ENCODE measurements at places on chromosomes 5 and 9.

DNA sequence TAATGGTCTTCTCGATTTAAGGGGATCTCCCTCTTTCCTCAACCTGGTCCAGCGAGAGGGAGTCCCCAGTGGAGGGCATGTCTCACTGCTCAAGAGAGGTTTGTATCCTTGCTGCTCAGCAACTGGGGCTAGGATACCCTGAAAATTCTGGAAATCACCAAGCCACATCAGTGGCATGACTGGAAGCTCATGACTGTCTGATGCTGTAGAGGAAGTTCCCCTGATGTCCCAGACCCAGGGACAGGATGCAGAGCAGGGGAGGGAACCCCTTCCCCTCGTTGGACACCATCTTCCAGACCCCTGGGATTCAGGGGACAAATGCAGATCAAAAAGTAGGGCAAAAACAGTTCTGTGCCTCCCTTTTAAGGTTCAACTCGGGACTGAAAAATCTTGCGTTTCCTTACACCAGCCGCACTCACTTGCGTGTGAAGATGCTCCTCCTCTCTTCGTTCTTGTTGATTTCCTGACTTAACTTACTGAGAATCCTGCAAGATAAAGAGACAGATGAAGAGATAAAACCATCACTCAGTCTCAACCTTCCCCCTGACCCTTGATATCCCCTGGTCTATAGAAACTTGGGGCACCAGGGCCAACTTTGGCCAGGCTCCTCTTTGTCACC lies 22.1 kb downstream of the LCP2 start:
- DNase-seq = no peak

DNA sequence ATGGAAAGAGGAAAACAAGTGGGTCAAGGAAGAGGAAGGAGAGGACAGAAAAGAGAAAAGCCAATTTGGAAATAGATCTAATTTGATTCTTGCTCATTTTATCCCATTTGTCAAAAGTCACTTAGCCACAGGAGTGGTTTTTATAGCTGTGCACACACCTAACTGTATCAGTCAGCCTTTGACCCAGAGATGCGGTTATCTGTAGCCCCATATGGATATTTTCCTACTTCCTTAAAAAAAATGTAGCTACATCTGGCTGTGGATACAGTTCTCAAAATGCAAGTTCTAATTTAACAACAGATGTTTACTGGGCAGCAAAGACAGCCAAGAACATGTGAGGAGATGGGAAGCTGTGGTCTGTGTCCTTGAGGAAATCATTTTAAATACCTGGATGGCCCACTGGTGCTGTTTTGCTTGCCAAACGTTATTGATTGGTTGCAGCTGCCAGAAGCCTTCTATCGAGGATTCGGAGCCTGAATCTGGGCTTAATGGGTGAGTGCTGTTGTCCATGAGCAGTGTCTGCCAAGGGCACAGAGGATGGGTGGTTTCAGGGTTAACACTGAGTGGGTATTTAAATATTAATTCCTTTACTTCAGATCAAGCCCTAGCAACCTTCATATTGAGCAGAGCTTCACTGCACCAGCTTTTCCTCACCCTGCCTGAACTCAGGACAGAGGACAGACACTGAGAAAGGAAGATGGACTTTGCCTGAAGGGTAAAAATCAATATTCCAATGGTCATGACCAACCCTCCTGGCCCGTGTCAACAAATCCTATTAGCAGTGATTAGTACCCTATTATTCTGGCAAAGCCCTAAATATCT lies 92.2 kb downstream of the APBA1 start:
- DNase-seq = no peak

DNA sequence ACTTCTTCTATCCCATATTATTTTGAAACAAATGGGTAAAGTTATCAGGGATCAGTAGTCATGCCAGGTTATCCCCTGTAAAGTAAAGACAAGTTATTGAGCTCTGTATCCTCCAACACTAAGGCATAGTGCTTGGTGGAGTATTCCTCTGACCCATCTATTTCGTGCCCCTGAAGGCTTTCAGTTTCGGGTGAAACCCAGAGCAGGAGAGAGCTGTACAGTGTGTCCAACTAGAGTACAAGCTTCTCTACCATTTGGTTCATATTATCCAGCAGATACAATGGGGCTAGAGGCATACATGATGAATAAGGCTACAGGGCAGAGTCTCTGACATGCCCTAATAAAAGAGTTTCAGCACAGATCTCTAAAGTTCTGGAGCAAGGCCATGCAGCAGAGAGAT lies 3.2 kb upstream of the SLC22A4 start:
- DNase-seq = no peak

GRCh38 chr5:9782826-9783560 lies 152.8 kb upstream of the TAS2R1 start:
- no peak for DNase-seq

DNA sequence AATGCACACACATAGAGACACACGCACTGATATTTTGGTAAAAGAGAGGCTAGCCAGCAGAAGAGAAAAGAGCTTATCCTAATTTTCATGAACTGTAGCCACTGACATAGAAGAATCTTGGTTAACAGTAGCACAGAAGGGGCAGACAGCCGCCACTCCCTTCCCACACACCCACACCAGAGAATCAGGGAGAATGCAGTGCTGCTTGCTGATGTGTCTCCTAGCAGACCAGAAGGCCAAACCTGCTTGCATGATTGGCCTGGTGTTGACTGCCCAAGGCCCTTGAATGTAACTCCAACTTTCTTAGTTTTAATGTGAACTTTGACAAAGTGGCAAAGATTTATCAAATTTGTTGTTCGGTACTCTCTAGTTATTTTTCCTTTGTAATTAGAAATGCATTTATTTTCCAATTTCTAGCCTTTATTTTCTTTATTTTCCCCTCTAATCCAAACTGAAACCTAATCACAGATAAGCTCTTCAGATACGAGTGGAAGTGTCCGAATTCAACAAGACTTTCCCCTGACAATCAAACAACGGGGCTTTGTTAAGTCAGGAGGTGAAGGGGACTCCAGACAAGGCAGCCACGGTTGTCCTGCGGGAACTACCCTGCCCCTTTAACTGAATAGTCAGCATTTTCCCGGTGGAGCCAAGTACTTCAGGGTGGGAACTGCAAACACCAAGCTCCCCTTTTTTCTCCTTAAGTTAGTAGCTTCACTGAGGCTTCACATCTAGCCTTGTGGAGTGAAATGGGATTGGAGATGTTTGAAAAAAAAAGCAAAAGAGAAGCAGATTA lies 81.9 kb upstream of the CTSL start:
- DNase-seq = no peak

DNA sequence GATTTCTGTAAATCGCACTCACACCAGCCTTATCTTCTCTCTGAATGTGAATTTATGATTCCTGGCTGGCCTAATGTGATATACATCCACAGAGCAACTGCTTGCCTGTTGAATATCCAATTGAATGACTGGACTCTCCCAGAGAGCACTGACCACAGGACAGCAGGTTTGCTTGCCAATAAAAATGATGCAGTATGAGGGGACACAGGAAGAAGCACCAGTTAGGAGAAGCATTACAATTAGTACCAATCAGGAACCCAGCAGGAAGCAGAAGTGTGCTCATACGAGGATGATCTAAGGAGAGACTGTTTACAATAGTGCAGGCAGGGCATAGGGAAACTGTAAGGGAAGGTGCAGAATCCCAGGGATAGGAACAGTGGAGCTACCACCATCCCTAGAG lies 127.2 kb upstream of the ZNF366 start:
- no peak for DNase-seq

- DNase-seq = no peak
Measured at GRCh38 chr9:120914953-120915352, 11.6 kb downstream of the TRAF1 start.

- DNase-seq = no peak
Measured at GRCh38 chr5:148855249-148856008, 29.0 kb downstream of the ADRB2 start.

- no peak for DNase-seq
Measured at GRCh38 chr5:56851258-56851941, 36.1 kb downstream of the MAP3K1 start.

DNA sequence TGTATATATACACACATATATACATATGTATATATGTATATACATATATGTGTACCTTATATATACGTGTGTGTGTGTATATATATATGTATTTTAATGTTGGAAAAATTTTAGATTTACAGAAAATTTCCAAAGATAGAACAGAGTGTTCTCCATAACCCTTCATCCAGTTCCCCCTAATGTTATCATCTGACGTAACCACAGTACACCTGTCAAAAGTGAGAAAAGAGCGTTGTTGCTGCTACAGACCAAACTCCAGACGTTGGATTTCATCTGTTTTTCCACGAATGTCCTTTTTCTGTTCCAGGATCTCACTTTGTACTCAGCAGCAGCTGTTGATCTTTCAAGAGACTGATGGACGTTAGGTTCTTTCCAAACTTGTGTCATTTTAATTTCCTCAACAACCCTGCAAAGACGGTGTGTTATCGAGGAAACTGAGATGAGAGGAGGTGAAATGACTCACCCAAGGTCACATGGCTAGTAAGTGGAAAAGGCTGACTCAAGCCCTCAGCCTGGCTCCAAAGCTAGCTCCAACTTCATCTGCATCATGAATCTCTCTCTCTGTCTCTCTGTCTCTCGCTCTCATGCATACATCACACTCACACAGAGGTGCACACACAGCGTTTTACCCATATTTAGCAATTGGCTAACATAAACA lies 17.0 kb upstream of the NTNG2 start:
- no peak for DNase-seq
